ENCODE measurements at places on chromosomes 2 and 18.

GRCh38 chr2:5691221-5691984 is 781 bp upstream of the SOX11 start:
- no peak for DNase-seq

GRCh38 chr18:55083461-55083860 is 124.2 kb upstream of the CCDC68 start:
- DNase-seq = no peak

DNA sequence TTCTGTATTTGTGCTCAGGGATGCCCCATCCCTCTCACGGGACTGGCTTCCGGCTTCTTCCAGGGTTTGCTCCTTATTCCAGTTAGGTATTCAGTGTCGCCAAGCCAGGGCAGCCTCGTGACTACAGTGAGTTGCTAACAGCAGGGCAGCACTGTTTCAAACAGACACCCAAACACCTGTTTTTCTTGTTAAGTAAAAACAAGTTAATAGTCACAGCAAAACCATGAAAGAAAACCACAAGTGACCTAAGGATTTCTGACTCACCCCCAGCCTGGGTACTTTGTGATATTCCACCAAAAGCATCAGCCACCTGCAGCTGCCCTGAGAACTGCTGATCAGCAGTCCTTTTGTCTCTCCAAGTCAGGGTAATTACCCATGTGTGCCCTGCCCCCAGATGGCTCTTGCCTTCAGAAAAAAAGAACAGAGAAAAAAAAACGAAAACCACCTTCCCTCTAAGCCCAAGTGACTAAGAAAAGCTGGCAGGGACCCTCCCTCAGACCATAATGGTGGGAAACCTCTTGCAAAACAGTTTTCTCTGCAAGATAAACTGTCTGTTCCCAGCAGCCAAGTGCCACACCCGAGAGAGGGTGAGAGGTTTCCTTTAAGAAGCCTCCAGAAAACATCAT is 178.2 kb downstream of the ANAPC1 start:
- DNase-seq = no peak

GRCh38 chr2:202871300-202872141 is at the start of gene ICA1L:
TSS of gene ICA1L (minus strand) at chr2:202871766. CDS start at chr2:202829009, 42,757 bp downstream.
- no peak for DNase-seq

DNA sequence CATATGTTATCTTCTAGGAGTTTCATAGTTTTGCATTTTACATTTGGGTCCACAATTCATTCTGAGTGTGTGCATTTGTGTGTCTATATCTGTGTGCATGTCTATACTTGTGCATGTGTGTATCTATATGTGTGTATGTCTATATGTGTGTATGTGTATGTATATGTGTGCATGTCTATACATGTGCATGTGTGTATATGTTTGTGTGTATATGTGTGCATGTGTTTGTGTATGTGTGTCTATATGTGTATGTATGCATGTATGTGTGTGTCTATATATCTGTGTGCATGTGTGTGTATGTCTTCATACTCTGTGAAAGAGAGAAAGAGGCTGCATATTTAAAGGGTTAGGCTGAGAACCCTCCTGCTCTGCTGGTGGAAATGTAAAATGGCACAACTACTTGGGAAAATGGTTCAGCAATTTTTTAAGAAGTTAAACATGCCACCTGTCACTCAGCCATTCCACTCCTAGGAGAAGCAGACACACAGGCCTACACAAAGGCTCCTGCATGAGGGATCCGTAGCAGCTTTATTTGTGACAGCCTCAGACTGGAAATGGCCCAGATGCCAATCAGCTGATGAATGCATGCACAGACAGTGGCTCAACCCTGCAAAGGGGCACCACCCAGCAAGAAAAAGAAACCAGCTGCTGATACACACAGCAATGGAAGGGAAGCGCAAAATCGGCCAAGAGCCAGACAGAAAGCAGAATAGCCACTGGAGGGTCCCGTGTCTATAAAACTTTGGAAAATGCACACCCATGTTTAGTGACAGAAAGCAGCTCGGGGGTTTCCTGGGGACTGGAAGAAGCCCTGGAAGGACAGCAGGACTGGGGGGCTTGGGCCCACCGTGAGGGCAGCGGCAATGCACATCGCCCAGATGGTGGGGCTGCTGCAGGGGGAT is 146.8 kb downstream of the SEPTIN10 start:
- DNase-seq = no peak

- DNase-seq = no peak
Observed at GRCh38 chr2:216302981-216303676, 69.2 kb downstream of the MARCHF4 start.

GRCh38 chr18:22503803-22504202 is 86.1 kb upstream of the CTAGE1 start:
- DNase-seq = no peak

DNA sequence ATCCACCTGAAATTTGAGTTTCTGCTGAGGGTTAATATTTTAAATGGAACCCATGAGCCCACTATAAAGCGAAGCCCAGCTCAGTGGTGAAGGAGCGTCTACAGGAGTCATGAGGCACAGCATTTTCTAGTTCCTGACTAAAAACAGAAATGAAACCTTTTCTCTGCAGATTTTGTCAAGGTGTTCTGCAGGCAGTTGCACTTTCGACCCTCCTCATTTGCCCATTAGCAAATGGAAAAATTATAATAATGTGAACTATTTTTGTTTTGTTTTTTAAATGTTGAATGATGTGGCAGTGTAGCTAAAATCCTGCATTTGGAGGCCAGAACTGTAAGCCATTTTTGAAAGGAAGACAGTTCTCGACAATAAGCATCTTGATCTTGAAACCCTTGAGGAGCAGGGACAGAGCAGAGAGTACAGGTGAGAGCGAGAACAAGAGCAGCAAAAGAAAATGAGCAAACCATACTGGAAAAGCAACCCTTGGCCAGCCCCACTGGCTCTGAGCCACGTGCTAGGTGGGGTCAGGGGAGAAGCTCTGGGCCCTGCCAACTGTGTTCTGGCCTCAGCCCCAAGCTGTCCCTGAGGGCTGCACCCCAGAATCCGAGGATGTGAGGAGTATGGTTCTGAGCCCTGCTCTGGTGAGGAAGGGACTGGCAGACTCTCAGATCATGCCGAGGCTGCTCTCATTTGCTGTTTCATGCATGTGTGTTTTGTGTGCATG is 26.4 kb upstream of the COPS8 start:
- no peak for DNase-seq

GRCh38 chr2:138090330-138090729 is 126.1 kb downstream of the HNMT start:
- peak; percentile 34 for DNase-seq

GRCh38 chr2:159562248-159562647 is 54.1 kb downstream of the BAZ2B start:
- DNase-seq = no peak

DNA sequence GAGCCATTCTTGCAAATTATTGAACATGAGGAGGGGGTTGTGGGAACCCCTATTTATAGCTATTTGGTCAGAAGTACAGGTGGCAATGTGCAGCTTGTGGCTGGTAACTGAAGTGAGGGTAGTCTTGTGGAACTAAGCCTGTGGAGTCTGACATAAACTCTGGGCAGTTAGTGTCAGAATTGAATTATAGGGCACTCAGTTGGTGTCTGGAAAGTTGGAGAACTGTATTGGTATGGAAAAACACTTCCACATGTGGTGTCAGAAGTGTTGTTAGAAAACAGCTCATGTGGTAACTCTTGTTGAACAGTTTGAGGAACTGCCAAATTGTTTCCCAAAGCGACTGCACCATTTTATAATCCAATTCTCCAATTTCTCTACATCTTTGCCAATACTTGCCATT is 7.5 kb downstream of the RALBP1 start:
- no peak for DNase-seq

DNA sequence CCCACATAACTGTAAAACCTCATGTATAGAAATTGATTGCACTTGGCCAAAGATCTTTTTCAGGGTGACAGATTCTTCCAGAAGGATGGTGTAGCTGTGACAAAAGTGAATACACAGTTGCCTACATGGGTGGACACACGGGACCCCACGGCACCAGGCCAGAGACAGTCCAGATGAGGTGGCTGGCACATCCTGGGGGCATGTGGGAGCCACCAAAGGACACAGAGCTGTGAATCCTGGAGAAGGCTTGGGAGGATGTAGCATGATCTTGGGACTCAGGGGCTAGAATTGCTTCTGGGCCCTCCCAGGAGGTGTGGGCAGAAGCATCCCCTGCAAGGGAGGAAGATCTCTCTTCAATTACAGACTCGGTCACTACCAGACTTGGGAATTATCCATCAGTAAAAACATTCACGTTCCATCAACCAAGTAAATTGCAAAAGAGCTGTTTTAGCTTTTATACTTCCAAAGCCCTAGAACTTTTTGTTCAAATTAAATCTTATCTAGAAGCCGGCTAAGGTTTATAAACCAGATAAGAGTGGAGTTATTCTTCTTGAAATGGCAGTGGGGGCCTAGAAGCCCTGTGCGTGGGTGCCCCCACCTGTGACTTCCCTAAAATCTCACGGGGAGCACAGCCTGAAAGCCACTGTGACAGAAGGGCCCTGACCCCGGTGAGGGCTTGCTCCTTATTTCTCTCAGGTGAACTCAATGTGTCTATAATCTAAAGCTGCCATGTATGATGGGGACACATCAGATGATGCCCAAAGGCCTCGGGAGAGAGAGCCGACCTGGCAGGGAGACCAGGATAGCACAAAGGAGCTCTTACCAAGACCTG is 81.7 kb downstream of the SEPTIN10 start:
- no peak for DNase-seq

GRCh38 chr18:45519411-45520280 is 95.6 kb upstream of the SLC14A2 start:
- DNase-seq = no peak

DNA sequence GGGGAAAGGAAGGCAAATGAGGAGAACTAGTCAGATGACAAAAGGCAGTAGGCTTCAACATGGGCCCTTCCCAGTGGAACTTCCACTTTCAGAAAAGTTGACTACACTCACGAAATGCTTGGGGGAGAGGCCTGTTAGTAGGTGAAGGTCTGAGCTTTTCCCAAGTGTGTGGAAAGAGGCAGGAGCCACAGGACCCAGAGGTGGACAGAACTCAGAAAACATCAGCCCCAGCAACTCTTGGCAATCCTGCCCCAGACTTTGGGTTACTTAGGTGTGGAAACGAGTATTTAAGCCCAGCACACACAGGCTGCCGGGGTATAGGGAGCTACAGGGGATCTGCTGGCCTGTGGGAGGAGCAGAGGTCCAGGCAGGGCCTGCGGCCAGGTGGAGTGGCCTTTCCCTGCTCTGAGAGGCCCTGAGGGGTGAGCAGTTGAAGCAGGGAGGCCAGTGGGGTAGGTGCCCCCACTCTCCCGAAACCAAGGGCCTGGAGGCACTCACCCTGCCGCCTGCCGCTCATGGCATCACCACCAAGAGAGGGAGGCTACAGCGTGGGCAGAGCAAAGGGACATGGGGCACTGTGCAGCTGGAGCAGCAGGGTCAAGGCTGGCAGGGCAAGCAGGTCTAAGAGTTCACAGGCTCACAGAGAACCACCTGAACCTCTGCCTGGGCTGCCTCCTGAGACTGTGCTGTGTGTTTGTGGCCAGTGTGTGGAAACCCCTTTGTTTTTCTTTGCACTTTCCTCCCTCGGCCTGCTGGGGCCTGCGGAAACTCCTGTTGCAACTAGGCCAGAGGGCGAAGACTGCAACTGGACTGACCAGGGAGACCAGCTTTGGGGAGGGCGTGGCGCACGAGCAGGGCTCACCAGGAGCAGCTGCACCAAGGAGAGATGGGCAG is 130.7 kb upstream of the SERTAD2 start:
- no peak for DNase-seq

DNA sequence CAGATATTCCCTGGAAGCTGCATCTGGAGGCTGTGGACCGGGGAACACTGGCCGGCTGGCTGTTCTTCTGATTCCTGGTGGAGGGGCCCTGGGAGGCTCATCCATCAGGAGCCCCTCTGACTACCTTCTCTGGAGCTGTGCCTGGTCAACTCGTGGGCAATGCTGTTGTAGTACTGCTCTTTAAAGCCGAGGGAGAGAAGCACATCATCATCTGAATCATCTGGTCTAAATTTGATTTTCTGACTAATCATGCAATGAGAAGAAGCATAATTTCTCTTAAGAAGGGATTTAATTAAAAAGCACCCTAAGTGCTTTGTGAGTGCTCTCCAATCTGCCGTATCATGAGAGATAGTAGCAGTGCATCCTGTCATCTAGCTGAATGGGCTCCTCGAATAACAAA is 229.5 kb downstream of the FHOD3 start:
- no peak for DNase-seq

DNA sequence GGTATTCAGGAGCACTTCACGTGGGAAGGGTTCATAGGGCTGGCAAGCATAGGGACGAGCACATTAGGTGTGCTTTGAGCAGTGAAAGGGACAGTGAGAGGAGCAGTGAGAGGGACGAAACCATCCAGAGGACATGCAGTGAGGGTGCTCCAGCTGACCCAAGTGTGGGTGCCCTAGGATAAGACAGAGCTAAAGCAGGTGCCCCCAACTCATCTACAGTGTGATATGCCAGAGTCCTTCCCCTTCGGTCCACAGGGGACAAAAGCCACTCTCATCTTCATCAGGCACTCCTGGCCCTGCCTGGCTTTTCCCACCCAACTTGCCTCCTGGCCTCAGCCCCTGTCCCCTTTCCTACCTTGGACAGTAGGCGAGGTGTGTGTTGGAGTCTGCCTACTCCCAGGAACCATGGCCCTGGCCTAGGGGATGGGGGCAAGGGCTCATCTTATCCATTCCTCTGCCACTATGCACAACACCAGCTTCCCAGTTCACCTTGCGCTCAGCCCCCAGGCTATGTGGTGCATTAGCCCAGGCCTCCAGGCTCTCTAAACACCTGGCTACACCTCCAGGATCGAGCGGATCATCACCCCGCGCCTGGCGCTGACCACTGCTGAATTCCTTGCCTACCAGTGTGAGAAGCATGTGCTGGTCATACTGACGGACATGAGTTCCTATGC is 16.1 kb upstream of the ANKRD53 start:
- no peak for DNase-seq
